ENCODE measurements at places on chromosomes 11 and 22.

DNA sequence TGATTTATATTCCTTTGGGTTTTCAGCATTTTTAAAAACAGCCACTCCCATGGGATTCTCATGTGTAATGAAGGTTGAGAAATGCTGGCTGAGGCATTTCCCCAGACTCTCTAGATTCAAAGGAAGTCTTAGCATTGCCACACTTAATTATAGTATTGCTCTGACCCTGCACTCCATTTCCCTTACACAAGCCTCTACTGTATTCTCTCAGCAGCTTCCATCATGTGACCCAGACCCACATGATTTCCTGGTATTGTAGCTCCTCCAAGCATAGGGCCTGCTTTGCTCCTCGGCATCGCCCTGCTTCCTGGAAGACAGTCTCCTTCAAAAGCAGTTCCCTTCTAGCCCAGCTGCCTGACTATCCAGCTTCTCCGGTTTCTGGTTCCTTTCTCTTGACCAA, 261.5 kb downstream of the LARGE1 start:
- no peak for DNase-seq

- no peak for DNase-seq
These were observed 53.5 kb upstream of the TCF20 start for GRCh38 chr22:42323971-42324370.

DNA sequence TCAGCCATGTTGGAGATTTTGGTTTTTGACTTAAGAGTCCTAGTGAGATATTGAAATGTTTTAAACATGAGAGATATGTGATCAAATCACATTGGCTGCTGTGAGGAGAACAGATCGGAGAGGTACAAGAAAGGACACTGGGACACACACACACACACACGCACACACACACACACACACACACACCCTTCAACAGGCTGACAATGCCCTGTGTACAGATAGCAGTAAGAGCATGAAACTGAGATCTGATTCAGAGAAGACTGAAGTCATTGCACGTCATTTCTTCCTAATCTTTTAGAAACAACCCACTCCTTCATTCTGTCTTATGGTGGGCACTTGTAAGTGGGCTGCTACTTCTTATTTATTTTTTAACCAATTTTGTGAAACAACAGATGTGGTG, 200.5 kb upstream of the E2F8 start:
- DNase-seq = no peak

DNA sequence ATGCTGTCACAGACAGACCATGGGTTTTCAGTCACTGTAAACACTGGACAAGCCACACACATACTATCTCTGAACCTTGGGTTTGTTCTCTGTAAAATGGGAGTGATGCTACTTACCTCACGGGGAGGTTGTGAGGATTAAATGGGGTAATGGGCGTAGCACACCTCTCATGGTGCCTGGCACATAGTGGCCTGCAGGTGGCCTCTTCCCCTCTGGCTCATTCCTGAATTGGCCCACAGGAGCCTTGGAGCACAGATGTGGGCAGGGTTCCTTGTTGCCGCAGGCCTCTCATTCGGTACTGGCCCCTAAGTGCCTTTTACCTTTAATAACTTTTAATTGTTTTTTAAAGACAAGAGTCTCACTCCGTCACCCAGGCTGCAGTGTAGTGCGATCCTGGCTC, 11.7 kb downstream of the MICAL2 start:
- DNase-seq = peak; percentile 45

DNA sequence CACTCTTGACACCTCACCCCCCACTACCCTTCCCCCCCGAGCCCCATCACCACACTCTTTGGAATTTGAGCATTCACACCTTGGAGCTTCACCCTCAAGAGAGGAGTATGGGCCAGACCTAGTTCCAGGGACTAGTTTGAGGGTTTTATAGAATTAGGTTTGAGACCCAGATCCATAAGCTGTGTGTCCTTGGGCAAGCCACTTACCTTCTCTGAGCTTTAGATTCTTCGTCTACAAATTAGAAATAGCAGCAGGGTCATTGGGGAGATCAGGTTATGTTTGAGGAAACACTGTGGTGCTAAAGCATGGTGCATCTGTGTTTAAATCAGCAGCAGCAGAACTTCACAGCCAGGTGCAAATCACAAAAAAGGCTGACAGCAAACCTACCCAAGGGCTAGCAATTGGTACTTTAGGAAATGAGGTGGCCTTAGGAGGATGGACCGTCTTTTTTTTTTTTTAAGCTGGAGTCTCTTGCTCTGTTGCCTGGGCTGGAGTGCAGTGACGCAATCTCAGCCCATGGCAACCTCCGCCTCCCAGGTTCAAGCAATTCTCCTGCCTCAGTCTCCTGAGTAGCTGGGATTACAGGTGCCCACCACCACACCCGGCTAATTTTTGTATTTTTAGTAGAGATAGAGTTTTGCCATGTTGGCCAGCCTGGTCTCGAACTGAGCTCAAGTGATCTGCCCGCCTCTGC, 114.8 kb downstream of the MICAL2 start:
- DNase-seq = no peak

- no peak for DNase-seq
These were observed 198.5 kb upstream of the NCAM1 start for GRCh38 chr11:112762707-112763090.

- no peak for DNase-seq
These were observed 9.7 kb downstream of the IMMP1L start for GRCh38 chr11:31499576-31500178.

DNA sequence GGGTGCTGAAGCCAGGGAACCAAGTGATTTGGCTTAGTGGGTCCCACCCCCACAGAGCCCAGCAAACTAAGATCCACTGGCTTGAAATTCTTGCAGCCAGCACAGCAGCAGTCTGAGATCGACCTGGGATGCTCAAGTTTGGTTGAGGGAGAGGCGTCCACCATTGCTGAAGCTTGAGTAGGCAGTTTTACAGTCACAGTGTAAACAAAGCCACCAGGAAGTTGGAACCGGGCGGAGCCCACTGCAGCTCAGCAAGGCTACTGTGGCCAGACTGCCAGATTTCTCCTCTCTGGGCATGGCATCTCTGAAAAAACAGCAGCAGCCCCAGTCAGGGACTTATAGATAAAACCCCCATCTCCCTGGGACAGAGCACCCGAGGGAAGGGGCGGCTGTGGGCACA, 424.1 kb upstream of the TENM4 start:
- DNase-seq = no peak

DNA sequence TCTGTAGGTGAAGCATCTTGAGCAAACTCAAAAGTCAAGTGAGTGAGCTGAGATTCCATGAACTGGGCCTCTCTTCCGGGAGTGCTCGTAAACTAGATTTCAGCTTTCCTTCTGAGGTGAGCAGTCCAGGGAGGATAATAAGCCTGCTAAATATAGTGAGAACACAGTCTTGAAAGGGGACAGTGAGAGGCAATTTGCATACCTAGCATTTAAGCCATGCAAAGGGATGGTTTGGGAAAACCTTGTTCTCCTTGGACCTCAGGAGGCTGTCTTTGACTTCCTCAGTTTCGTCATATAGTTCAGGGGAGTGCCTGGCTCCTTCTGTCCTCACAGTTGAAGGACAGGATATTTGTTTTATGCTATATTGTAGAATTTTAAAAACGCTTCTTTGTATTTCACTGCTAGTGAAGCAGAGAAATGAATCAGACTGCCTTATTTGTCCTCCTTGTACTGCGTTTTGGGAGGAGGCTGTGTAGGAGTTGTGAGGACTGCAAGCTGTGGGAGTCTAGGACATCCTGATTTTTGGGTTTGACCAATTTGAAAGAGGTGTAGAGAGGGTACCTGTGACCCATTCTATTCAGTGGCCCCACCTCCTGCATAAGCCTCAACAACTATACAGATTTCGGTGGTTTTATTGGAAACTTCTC, 11.0 kb upstream of the SORL1-AS1 start:
- no peak for DNase-seq

- DNase-seq = no peak
These were observed 1152.4 kb downstream of the LRRC4C start for GRCh38 chr11:40306938-40307548.

GRCh38 chr11:110432713-110433392, 3.1 kb downstream of the FDX1 start:
- no peak for DNase-seq

GRCh38 chr11:23727794-23728193, 769.1 kb upstream of the LUZP2 start:
- no peak for DNase-seq

- no peak for DNase-seq
These were observed 264 bp downstream of the CHEK1 start for GRCh38 chr11:125625225-125625629.

GRCh38 chr11:65698205-65698604, 13.8 kb upstream of the KAT5 start:
- no peak for DNase-seq

DNA sequence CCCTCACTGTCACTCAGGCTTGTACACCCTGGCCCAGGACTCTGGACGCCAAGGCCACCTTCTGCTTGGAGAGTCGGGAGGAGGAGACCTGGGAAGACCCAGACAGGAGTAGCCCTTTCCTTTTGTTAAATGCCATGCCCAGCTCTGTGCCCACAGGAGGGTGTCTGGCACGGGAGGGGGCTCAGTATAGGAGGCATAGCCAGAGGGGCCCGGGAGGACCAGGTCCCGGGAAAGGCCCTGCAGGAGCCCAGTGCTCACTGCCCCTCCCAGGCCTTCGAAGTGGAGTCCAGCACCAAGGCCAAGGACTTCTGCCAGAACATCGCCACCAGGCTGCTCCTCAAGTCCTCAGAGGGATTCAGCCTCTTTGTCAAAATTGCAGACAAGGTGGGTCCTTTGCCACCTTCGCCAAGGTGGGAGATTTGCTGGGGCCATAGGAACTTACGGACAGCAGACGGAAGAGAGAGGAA, 79.0 kb downstream of the MYO7A start:
- no peak for DNase-seq

GRCh38 chr11:64713781-64714363, 9.1 kb downstream of the NRXN2 start:
- DNase-seq = no peak

- no peak for DNase-seq
These were observed 19.4 kb downstream of the RPS6KA4 start for GRCh38 chr11:64378335-64378880.

DNA sequence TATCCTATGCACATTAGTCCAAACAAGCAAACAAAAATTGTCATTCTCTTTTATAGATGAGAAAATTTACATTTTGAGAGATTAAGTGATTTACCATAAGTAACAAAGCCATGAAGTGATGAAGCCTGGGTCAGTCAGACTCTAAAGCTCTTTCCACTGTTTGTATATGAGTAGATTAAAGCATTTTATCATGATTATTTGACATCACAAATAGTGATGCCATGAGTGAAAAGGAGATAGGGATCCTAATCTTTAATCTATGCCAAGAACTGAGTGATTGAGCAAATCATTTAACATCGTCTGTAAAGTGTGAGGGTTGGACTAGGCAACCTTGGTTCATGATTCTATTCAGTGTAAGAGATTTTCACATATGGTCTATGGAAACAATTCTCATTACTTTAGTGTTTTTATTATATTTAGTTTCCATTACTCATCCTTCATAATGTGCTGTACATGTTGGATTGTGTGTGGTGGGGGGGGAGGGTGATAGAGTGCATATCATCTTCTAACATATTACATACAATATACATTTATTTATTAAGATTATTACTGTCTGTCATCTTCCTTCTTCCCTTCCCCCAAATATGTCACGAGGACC, 50.7 kb downstream of the ARHGEF12 start:
- DNase-seq = no peak

DNA sequence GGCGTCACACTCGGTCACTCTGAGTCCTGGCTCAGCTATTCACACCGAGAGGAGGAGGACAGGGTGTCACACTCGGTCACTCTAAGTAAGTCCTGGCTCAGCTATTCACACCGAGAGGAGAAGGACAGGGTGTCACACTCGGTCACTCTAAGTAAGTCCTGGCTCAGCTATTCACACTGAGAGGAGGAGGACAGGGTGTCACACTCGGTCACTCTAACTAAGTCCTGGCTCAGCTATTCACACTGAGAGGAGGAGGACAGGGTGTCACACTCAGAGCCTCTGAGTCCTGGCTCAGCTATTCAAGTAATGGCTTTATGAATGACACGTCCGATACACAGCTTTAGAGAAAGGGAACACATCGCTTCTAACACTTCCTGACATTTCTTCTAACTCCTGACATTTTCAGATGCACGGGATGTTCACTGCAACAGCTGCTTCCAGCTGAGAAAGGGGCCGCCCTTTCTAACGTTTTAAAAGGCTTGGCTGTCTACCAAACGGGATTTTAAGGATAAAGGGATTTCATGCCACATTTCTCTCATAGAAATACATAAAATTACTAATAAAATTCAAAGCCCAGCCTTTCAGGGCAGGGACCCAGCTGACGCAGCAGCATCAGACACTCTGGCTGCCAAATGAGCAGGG, 28.1 kb downstream of the DRD4 start:
- no peak for DNase-seq

All from hematopoietic multipotent progenitor cell treated with erythropoietin and hydrocortisone succinate and interleukin-3 and kit ligand, for 17 days (in vitro differentiated cells).